ENCODE measurements at places on chromosomes 5 and 9. TPM values are rescaled to one million over a fixed set of nuclear protein-coding genes. Genes with fewer than 3 reads are reported as not detected.

The PDCD1LG2 gene
- total RNA-seq: 1.9 TPM

The MSX2 gene
- 0.79 TPM for total RNA-seq

The FAM169A gene
- total RNA-seq: 0.17 TPM

The LCN12 gene
- total RNA-seq: not detected

The RRAGA gene
- 56.6 TPM for total RNA-seq

The PSD2 gene
- total RNA-seq: under 0.01 TPM

The N4BP3 gene
- 1.8 TPM for total RNA-seq

The FOXI1 gene
- not detected for total RNA-seq

The GABRG2 gene
- total RNA-seq: under 0.01 TPM

The LHX3 gene
- total RNA-seq: not detected

The FGF18 gene
- total RNA-seq: under 0.01 TPM

The ANAPC2 gene
- 27.1 TPM for total RNA-seq

The SLC36A3 gene
- not detected for total RNA-seq

The PCDHGB3 gene
- total RNA-seq: 5.1 TPM

The SLC6A18 gene
- total RNA-seq: not detected

The PLPP7 gene
- total RNA-seq: 1.7 TPM

The LAMC3 gene
- total RNA-seq: 0.09 TPM

The DRD1 gene
- not detected for total RNA-seq

The SRD5A1 gene
- total RNA-seq: 13.6 TPM

The SARDH gene
- 4.6 TPM for total RNA-seq

The ADRB2 gene
- total RNA-seq: 0.32 TPM

The KIAA0825 gene
- total RNA-seq: 2.7 TPM

The SV2C gene
- total RNA-seq: not detected

The GRM6 gene
- under 0.01 TPM for total RNA-seq

The NNT gene
- 84.8 TPM for total RNA-seq

The NXNL2 gene
- total RNA-seq: 0.77 TPM

Data from bronchial smooth muscle cell (primary cell).